ENCODE measurements at places on chromosomes 4 and X.

DNA sequence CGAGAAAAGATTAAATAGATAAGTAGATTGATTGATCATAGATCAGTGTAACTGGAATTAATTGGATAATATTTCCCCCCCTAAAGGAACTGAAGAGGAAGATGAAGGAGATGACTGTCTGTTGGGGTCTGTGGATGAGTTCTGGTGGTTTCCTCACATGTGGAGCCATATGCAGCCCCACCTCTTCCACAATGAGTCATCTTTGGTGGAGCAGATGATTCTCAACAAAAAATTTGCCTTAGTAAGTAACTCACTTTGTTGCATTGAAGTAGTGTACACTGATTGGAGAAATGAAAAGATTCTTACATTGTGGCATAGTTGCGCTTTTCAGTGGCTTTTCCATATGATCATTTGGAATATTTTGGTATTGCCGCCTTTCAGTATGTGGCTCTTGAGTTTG is 80.4 kb downstream of the NDST3 start:
- no peak for DNase-seq

- no peak for DNase-seq
Observed at GRCh38 chr4:185357211-185357610, 38.5 kb downstream of the LRP2BP start.

DNA sequence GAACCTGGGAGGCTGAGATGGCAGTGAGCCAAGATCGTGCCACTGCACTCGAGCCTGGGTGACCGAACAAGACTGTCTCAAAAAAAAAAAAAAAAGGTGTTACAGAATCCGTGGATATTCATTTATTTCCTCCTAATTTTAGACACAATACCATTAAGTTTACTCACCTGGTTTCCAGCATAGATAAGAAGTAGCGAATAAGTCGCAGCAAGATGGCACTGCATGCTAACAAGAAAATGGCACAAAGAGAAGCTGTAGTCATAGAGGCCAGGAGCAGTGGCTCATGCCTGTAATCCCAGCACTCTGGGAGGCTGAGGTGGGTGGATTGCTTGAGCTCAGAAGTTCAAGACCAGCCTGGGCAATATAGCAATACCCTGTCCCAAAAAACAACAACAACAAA is 17.0 kb upstream of the MOB1B start:
- DNase-seq = no peak

DNA sequence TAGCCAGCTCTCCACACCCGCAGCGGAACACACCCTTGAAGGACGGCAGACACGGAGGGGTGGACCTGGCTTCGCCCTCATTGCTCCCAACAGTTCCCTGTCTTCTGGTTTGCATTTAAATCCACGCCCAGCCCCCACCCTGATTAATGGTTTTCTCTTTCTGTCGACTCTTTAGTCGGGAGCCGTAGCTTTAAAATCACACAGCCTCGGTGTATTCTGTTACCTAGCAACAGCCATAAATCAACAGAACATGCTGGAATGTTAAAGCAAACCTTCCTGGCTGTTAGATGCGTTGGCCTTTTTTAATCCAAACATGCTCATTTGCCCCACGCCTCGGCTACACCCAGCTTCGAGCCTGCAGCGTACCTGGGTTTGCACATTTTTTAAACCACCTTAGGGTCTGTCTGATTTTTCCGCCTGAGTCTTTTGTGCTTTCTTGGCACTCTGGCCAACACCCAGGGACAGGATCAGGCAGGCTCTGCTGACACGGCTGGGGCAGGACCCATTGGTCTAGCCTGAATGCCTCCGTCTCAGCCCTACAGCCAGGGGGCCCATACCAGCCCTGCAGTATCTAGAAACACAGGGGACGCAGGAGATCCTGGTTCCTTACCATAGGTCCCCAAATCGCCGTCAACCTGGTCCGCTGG is 21.4 kb upstream of the PPP2R2C start:
- no peak for DNase-seq

- no peak for DNase-seq
Observed at GRCh38 chrX:112646651-112647050, 33.1 kb downstream of the LHFPL1 start.

DNA sequence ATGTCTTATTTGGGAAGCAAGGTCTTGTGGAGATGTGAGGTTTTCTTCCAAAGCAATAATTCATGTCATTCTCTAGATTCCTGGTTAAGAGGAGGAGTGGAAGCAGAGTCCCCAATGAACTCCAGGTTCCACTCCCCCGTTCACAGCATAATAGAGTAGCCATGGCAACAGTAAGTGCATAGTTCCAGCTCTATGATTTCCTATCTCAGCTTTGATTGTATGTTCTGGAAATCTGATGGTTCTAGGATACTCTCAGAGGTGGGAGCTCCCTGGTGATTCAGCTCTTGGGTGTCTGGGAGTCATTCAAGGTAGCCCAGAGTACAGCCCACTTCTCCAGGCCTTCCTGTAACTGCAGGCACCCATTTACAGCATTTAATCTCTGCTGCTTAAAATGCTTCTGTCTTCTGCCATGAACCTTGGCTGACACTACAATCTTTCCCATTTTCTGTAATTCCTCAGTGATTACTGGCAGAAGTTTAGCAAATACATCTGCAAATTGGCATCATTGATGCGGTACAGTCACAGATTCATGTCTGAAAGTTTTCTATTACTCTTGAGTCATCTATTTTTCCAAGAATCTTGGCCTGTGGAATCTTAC is 242.0 kb downstream of the MAPK10 start:
- no peak for DNase-seq

DNA sequence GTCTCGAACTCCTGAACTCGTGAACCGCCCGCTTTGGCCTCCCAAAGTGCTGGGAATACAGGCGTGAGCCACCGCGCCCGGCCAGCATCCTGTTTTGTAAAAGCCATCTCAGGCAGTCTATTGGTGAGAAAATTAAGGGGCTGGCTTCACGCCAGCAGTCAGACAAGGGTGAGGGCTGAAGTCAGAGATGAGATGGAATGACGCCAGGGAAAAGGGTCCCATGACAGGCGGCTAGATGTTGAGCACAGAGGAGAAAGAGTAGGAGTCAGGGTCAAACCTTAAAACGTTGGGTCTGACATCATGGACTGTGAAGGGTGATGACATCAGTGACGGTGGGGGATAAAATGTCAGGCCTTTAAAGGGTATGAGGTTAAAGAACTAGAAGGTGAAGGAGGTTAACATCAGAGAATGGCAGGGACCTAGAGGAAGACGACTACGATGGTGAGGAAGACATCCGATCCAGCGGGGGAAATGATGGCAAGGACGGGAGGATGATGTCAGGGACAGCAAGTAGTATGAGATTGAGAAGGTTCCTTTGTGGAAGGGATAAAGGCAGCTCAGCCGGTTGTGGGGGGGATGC is 504 bp upstream of the RBM3 start:
- no peak for DNase-seq

DNA sequence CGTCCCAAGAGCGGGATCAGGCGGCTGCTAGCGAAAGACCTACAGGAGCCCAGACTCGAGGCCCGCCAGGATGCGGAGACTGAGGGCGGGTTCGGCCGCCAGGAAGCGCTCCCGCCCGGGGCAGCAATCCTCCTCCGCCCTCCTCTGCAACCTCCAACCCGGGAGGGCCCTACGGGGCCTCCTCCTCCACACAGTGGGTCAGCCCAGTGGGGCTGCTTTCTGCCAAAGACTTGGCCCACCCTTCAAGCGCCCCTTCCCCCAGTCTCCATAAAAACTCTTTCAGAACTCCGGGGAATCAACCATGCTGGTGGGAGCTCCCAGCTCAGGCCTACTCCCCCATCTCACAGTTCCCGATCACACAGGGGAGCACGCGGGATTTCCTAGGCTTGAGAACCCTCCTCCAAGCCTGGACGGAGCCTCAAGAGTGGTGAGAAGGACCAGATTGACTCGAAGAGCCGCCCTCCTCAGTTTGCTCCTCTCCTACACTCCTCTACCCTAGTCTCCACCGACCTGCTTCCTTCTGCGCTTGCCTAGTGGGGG is 77.5 kb downstream of the RLIM start:
- DNase-seq = no peak

GRCh38 chrX:6768881-6769280 is 234.0 kb upstream of the VCX3A start:
- DNase-seq = no peak

- DNase-seq = peak; percentile 75
Observed at GRCh38 chr4:168585168-168586091, 88.6 kb downstream of the PALLD start.

- peak; percentile 50 for DNase-seq
Observed at GRCh38 chrX:42096265-42096920, 173.0 kb upstream of the CASK start.

GRCh38 chr4:126752126-126752525 is 880.6 kb upstream of the INTU start:
- DNase-seq = no peak

DNA sequence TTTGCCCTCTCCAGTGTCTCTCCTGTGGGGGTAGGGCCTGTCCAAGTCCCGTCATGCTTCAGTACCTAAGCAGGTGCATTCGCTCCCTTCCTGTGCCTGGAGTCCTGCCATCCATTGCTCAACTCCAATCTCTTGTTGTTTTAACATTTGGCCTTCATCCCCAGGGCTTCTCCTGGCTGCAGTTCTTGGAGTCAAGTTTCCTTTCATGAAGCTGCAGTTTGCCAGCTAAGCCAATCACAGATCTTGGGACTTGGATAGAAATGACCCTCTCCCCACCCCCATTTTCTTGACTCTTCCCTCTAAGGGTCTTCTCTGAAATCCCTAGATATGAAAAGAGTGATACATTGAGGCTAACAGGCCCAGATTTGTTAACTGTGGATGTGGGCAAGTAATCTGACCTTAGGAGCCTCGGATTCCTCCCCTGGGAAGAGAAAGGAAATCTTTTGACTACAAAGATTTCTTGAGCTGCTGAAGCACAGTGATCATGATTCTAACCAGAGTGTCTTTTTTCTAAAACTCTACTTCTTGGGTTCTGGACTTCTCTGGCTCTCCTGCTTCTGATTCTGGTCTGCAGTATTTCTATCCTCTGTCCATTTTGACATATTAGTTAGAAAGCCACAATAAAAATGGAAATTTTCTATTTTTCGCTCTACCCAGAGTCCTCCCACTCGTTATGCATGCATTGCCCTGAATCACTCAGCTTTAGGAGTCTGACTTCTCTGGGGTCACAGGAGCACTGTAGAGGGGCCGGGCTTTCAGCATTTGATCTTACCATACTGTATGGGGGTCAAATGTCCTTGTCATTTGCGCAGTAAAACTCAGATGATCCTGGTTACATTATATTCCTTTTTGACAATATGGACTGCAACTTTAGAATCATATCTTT is 61.0 kb downstream of the CHRNA9 start:
- DNase-seq = no peak

- DNase-seq = no peak
Observed at GRCh38 chr4:111883557-111883999, 261.7 kb upstream of the FAM241A start.

GRCh38 chrX:14529290-14529989 is at the start of gene GLRA2:
Gene GLRA2, plus strand, starts transcription at chrX:14529536. Its CDS starts 522 bp downstream, at chrX:14530058.
- peak; percentile 11 for DNase-seq

- DNase-seq = peak; percentile 50
Observed at GRCh38 chrX:53186351-53186750, 38.7 kb downstream of the KDM5C start.

GRCh38 chr4:173257732-173258717 is 76.1 kb downstream of the HMGB2 start:
- peak; percentile 23 for DNase-seq

GRCh38 chr4:40232610-40233009 is 35.8 kb downstream of the RHOH start:
- no peak for DNase-seq

DNA sequence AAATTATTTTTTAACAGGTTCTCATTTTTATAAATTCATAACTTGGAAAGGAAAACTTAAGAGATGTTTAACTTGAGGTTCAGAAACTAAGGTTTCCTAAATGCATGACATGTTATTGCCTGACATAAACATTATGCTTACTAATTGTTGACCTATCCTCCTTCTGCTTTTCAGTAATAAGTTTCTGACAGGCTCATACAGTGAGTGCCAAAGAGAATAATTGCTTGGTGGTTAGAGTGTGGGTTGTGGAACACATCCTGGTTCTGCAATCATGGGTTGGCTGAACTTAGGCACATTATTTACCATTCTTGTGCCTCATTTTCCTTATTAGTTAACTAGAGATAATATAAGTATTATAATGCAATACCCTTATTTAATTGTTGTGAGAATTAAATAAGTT is 56.5 kb downstream of the BMPR1B start:
- no peak for DNase-seq

GRCh38 chr4:56530269-56531148 is 24.9 kb downstream of the ARL9 start:
- peak; percentile 97 for DNase-seq

DNA sequence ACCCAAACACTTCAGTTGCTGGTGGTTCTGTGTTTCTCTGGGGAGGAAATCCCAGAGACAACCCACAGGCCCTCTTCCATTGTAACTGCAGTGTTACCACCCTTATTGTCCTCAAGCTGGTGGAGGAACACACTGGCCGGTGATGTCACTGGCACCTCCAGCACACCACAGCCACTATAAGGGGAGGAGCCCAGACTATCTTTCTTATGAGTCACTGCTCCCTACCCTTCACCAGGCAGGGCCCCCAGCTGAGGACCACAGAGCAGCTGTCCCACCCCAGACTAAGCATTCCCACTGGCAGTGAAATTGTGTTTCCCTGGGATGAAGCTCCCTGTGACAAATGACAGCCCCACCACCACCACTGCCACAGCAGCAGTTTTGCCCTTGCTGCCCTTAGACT is 171.8 kb upstream of the FGF16 start:
- peak; percentile 16 for DNase-seq

GRCh38 chrX:84188320-84188834 is 378 bp upstream of the RPS6KA6 start:
- peak; percentile 67 for DNase-seq

DNA sequence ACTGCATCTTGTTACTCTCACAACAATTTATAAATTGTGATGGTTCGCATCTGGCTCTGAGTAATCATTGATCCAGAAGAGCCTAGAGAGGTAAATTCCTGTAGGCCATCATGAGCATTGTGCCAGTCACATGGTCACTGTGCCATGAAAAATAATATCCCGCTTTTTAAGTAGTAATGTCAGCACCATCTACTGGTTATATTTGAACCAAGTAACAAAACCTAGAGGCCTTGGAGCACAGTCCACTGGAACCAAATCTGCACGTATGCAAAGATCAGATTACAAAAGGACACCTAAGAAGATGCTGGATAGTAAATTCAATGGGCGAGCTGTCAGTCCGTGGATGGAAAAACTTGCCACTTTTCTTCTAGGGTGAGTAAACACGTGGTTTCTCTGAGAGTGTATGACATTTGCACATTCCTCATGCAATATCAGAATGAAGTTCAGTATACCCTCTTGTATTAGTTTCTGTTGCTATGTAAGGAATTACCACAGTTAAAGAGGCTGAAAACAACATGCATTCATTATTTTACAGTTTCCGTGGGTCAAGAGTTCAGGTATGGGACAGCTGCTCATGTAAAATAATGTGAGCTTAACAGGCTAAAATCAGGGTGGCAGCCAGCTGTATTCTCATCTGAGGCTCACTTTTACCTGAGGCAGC is 26.8 kb downstream of the FAM114A1 start:
- DNase-seq = no peak

Data from urothelium cell line (cell line).